H1 (cell line): ENCODE measurements at places on chromosomes 2 and 18.

DNA sequence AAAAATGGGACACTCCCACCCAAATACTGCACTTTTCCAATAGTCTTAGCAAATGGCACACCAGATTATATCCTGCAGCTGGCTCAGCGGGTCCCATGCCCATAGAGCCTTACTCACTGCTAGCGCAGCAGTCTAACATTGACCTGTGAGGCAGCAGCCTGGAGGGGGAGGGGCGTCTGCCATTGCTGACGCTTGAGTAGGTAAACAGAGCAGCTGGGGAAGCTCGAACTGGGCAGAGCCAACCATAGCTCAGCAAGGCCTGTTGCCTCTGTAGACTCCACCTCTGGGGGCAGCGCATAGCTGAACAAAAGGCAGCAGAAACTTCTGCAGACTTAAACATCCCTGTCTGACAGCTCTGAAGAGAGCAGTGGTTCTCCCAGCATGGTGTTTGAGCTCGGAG, 110.4 kb downstream of the CTIF start:
- no peaks in the 10 kb centered on the region for H3K4me1 ChIP-seq
- H3K36me3 ChIP-seq, result no peaks in the 10 kb centered on the region
- H3K27me3 ChIP-seq, result no peaks in the 10 kb centered on the region
- DNase-seq, result no peak

- no peak overlapping the region for H3K4me3 ChIP-seq
- H3K4me1 ChIP-seq, result peaks cover 23% of the 10 kb centered on the region
- H3K27me3 ChIP-seq, result no peaks in the 10 kb centered on the region
- DNase-seq, result no peak
- peak overlapping the region; percentile 71 for H3K27ac ChIP-seq
Observed at GRCh38 chr2:72950558-72951255, 33.4 kb downstream of the EMX1 start.

- no peak overlapping the region for H3K27ac ChIP-seq
- H3K27me3 ChIP-seq, result no peaks in the 10 kb centered on the region
- H3K36me3 ChIP-seq, result no peaks in the 10 kb centered on the region
- H3K4me3 ChIP-seq, result no peak overlapping the region
- no peaks in the 10 kb centered on the region; the same call in 1 of the 2 replicates for H3K4me1 ChIP-seq
Observed at GRCh38 chr2:172921532-172922236, 154.0 kb upstream of the MAP3K20 start.

- no peaks in the 10 kb centered on the region for H3K36me3 ChIP-seq
- no peaks in the 10 kb centered on the region for H3K4me1 ChIP-seq
- no peak for DNase-seq
Observed at GRCh38 chr2:106983305-106983704, 97.3 kb upstream of the ST6GAL2 start.

DNA sequence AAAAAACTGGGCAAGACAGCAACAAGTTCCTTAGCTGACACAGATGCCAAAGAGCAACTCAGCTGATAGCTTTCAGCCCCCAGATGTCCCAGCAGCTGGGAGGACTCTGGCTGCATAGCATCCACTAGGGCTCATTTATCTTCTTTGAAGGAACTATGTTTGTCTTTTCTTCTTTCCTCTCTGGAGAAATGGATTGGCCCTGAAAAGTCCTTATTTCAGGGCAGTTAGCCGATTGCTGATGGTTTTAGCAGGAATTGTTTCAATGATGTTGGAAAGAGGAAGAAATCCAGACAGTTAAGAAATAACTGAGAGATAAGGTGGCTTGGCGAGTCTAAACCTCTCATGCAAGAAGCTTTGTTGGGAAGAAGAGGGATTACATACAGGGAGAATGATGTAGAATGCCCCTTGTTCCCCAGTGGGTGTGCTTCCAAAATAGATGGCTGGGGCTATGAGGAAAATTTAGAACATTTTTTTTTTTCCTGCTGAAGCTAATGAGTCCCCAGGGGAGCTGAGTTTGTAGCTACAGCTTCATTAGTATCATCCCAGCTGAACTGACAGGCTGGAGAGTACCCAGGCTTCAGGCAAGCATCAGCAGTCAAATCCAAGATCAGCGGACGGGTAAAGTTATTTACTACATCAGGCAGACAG, 33.6 kb upstream of the SERPINE2 start:
- H3K27ac ChIP-seq, result no peak overlapping the region
- H3K4me3 ChIP-seq, result no peak overlapping the region
- H3K4me1 ChIP-seq, result no peaks in the 10 kb centered on the region
- H3K27me3 ChIP-seq, result no peaks in the 10 kb centered on the region
- no peak for DNase-seq

- DNase-seq, result no peak
- H3K4me1 ChIP-seq, result no peaks in the 10 kb centered on the region; the same call in 1 of the 2 replicates
- no peak overlapping the region for H3K27ac ChIP-seq
- no peaks in the 10 kb centered on the region for H3K27me3 ChIP-seq
- H3K4me3 ChIP-seq, result no peak overlapping the region
Observed at GRCh38 chr18:3538456-3538855, 88.5 kb downstream of the TGIF1 start.

DNA sequence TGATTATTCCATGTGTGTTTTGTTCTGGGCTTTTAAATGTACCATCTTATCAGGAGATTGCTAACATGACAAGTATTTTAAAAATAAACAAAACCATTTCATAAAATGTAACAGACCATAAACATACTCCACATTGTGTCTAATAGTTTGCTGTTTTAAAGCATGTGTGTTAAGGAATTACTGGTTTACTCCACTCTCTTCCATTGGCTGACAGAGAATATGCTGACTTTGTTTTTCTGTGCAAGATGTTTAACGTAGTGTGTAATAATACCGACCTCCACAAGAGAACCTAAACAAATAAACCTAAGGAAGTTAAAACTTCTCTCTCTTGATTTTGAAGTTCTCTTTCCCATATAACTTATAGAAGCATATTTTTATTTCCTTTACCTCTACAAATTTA, 17.0 kb upstream of the TMEM18 start:
- no peak overlapping the region for H3K27ac ChIP-seq
- H3K4me1 ChIP-seq, result no peaks in the 10 kb centered on the region
- H3K36me3 ChIP-seq, result no peaks in the 10 kb centered on the region
- no peak for DNase-seq

DNA sequence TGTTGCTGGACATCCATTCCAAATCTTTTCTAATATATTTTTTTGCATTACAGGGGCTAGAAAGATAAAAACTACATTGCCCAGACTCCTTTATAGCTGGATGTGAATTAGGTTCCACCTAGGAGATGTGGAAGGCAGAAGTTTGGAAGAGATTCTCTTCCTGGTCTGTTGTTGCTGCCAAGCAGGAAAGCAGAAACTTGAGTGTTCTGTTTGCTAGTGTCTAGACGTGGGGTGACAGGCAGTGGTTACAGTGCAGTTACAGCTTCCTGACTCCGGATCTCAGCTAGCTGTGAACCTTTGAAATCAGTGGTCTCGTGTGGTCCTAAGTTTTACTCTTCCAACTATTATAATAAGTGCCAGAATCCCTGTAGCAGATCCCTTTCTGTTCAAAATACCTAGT, 46.2 kb downstream of the COL4A4 start:
- no peak overlapping the region for H3K4me3 ChIP-seq
- H3K36me3 ChIP-seq, result no peaks in the 10 kb centered on the region
- H3K27ac ChIP-seq, result no peak overlapping the region

GRCh38 chr2:105447476-105447875, 48.6 kb upstream of the FHL2 start:
- no peaks in the 10 kb centered on the region for H3K36me3 ChIP-seq
- H3K27ac ChIP-seq, result no peak overlapping the region
- no peak overlapping the region for H3K4me3 ChIP-seq
- H3K4me1 ChIP-seq, result no peaks in the 10 kb centered on the region
- no peak for DNase-seq

DNA sequence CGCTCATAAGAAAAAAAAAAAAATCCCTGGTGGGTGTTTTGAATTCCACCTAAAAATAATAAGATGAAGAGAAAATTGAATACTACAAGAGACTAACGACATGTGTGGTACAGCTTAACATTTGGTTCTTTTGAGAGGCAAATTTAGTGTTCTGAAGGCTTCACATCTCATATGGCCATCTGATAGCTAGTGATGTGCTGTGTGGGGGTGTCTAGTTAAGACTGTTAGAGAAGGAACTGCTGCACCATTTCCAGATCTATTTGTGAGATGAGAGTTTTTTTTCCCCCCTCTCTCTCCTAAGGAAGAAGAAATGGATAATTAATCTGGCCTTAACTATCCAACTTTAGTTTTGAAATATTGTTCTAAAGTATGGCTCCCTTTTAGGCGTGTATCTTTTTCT, 321.6 kb downstream of the SLC4A3 start:
- H3K27me3 ChIP-seq, result no peaks in the 10 kb centered on the region
- no peak overlapping the region for H3K4me3 ChIP-seq
- H3K27ac ChIP-seq, result no peak overlapping the region
- H3K4me1 ChIP-seq, result no peaks in the 10 kb centered on the region
- no peak for DNase-seq
- no peaks in the 10 kb centered on the region for H3K36me3 ChIP-seq

GRCh38 chr2:174779361-174779928, 15.2 kb upstream of the CHRNA1 start:
- H3K4me1 ChIP-seq, result peaks cover 4% of the 10 kb centered on the region
- DNase-seq, result no peak

DNA sequence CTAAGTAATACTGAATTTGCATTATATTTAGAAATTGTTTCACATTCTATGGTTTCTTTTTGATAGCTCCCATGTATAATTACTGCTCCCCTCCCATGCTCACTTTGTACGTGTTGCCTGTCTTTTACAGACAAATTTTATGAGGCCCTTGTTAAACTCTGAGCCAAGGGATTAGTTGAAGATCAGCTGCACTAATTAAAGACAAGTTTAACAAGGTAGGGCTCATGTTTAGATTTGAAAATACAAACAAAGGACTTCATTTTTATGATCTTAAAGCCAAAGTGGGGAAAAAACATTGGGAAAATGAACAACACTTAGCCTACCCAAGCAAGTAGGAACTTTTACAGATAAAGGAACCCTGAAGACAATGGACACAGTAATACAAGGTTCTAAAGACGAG, 46.2 kb downstream of the ARHGAP28 start:
- no peaks in the 10 kb centered on the region for H3K27me3 ChIP-seq
- no peak for DNase-seq
- no peaks in the 10 kb centered on the region for H3K36me3 ChIP-seq
- H3K27ac ChIP-seq, result no peak overlapping the region
- H3K4me1 ChIP-seq, result peaks cover 2% of the 10 kb centered on the region; the same call in 1 of the 2 replicates
- H3K4me3 ChIP-seq, result no peak overlapping the region

- H3K4me3 ChIP-seq, result no peak overlapping the region
- no peaks in the 10 kb centered on the region for H3K36me3 ChIP-seq
- H3K27me3 ChIP-seq, result no peaks in the 10 kb centered on the region
- no peak overlapping the region for H3K27ac ChIP-seq
- no peaks in the 10 kb centered on the region for H3K4me1 ChIP-seq
Observed at GRCh38 chr2:195468771-195469170, 188.3 kb upstream of the SLC39A10 start.

DNA sequence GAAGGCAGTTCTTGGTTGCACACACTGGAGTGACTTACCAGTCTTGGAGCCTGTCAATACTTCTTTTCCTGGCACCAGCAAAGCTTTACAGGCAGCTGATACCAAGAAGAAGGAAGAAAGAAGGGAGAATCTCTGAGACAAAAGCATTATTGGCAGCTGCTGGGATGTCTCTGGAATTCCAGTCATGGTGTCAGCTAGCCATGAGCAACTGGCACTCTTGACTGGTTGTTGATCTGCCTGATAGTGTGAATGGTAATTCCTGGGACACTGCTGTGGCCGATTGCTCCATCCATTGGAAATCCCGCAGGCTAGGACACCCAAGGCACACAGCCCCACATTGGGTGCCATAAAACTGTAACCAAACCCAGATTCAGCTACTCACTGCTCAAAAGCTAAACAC, 17.8 kb upstream of the SPAG16 start:
- H3K4me3 ChIP-seq, result no peak overlapping the region
- no peaks in the 10 kb centered on the region for H3K27me3 ChIP-seq
- H3K4me1 ChIP-seq, result no peaks in the 10 kb centered on the region; the same call in 1 of the 2 replicates
- H3K27ac ChIP-seq, result no peak overlapping the region
- H3K36me3 ChIP-seq, result no peaks in the 10 kb centered on the region

DNA sequence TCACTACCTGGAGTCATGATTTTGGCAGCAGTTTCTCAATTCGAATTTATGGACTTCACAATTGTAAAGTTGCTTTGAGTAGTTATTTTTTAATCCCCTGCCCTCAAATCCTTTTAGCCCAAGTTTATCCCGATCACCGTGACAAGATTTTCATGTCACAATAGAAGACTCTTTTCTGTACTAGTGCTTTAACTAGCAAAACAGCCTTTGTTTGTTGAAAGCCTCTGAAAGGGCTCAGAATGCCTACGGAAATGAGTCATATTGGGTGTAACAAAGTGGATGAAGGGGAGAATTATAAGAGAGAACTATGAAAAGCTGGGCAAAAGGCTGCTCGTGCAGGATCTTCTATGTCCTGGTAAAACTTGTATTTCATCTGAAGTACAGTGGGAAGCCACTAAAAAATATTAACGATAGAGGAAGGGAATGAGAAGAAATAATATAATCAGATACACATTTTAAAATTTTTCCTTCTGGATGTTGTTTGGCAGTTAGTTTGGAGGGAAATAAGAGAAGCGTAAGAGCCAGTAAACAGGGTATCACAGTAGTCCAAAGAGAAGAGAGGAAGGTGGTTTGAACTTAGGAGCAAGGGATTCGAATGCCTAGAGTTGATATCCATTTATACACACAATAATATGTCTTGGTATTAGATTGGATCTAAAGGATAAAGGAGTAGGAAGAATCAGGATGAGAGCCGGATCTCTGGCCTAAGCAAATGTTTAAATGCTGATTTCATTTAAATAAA, 114.9 kb downstream of the GALNT13 start:
- no peaks in the 10 kb centered on the region for H3K27me3 ChIP-seq
- H3K27ac ChIP-seq, result no peak overlapping the region
- no peaks in the 10 kb centered on the region for H3K4me1 ChIP-seq
- H3K4me3 ChIP-seq, result no peak overlapping the region
- H3K36me3 ChIP-seq, result no peaks in the 10 kb centered on the region

GRCh38 chr2:86023366-86023712, 82.3 kb downstream of the POLR1A start:
- H3K27ac ChIP-seq, result no peak overlapping the region
- H3K4me3 ChIP-seq, result no peak overlapping the region
- H3K27me3 ChIP-seq, result no peaks in the 10 kb centered on the region
- DNase-seq, result no peak
- H3K36me3 ChIP-seq, result peaks cover 22% of the 10 kb centered on the region
- H3K4me1 ChIP-seq, result no peaks in the 10 kb centered on the region

- H3K36me3 ChIP-seq, result no peaks in the 10 kb centered on the region
- no peak for DNase-seq
- H3K4me3 ChIP-seq, result no peak overlapping the region
Observed at GRCh38 chr2:62343206-62343605, 147.3 kb downstream of the B3GNT2 start.

- H3K4me3 ChIP-seq, result peak overlapping the region; percentile 81
- H3K27ac ChIP-seq, result peak overlapping the region; percentile 98; the same call in 1 of the 2 replicates
- no peaks in the 10 kb centered on the region for H3K36me3 ChIP-seq
- H3K27me3 ChIP-seq, result no peaks in the 10 kb centered on the region
Observed at GRCh38 chr2:222656526-222657446, 894 bp upstream of the FARSB start.

- no peaks in the 10 kb centered on the region for H3K4me1 ChIP-seq
- no peak for DNase-seq
- no peak overlapping the region for H3K27ac ChIP-seq
Observed at GRCh38 chr2:54370405-54371104, 85.6 kb upstream of the SPTBN1 start.
